ENCODE measurements at places on chromosomes 6 and 20. TPM values are rescaled to one million over a fixed set of nuclear protein-coding genes. Genes with fewer than 3 reads are reported as not detected.

DNA sequence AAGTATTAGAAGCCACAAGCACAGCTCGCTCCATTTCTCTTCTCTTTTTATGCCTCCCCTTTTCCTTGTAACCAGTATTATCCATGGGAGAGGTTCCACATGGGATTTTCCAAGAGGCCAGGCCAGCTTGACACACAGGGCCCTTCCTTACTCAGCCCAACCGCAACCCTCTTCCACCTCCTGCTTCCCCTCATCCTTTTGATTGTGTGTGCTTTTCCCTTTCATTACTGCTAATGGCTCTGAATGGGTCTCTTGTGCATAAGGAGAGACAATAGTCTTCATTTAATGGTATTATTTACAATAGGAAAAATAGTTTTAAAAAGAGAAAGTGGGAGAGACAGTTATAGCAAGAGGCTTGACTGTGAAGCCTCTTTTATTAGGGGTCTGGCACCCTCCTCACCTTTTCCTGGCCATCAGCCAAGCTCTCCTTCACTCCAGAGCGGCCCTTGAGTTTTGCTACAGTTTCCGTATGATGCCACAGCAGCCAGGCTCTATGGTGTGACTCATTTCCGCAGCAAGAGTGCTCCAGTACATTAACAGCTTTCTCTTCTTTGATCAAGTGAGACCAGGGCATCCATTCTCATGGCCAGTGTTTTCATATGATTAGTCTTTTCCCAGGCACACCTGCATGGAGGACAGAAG lies 579.5 kb downstream of the TFAP2B start:
- no peak for DNase-seq
- no peaks in the 10 kb centered on the region for H3K36me3 ChIP-seq

- no peaks in the 10 kb centered on the region for H3K27me3 ChIP-seq
- H3K27ac ChIP-seq: no peak overlapping the region
- no peak for DNase-seq
- no peaks in the 10 kb centered on the region for H3K4me1 ChIP-seq
- H3K4me3 ChIP-seq: no peak overlapping the region
These were observed 21.9 kb downstream of the SIRPD start for GRCh38 chr20:1535420-1536175.

GRCh38 chr6:143647732-143648131 lies 30.0 kb upstream of the PHACTR2 start:
- no peak for DNase-seq
- H3K27me3 ChIP-seq: no peaks in the 10 kb centered on the region
- H3K36me3 ChIP-seq: no peaks in the 10 kb centered on the region
- H3K4me3 ChIP-seq: no peak overlapping the region
- no peak overlapping the region for H3K27ac ChIP-seq
- H3K4me1 ChIP-seq: peaks cover 2% of the 10 kb centered on the region

- H3K4me3 ChIP-seq: no peak overlapping the region
- no peak overlapping the region for H3K27ac ChIP-seq
- H3K36me3 ChIP-seq: no peaks in the 10 kb centered on the region
- H3K4me1 ChIP-seq: no peaks in the 10 kb centered on the region
- no peak for DNase-seq
These were observed 1004.9 kb upstream of the ADGRB3 start for GRCh38 chr6:67630146-67630545.

DNA sequence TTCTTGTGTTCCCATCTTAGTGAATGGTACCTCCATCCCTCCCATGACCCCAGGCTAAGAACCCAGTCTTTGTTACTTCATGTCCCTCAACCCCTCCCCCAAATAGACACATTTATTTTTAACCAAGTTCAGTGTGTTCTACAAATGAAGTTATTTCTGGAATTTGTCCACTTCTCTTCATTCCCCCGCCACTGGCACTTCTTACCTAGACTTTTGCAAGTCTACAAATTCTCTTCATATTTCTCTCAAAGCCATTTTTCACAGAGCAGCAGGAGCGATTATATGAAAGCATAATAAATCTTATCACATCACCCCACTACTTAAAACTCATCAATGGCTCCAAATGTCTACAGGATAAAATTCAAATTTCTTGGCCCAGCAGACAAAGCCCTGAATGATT lies 131.4 kb downstream of the BTBD9 start:
- no peaks in the 10 kb centered on the region for H3K36me3 ChIP-seq
- no peak for DNase-seq
- H3K4me1 ChIP-seq: peaks cover 13% of the 10 kb centered on the region
- no peaks in the 10 kb centered on the region for H3K27me3 ChIP-seq

DNA sequence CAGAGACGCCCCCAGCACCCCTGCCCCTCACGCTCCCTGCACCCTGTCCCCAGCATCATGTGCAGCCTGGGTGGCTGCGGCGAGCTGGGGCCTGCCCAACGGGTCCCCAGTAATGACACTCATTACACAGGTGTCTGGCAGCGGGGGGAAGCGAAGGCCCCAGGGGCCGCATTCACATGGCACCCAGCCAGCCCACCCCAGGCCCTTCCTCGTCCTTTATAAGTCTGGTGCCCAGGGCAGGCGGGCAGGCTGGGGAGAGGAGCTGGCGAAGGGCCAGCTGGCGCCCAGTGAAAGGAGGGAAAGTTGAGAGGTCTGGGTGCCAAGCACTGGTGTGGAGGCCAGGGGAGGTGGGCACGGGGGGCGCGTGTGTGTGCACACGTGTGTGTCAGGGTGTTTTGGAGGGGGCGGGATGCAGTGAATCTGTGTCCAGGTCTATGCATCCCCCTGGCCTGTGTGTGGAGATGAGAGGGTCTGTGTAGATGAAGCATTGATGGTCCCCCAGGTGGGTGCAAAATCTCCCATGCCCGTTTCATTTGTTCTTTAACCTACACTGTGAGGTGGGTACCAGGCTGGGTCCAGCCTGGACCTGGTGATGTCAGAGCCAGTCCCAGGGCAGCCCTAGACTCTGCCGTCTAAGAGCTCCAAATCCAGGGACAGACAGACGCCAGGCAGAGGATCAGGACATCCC lies 105.3 kb downstream of the CEBPB start:
- H3K4me1 ChIP-seq: peaks cover 34% of the 10 kb centered on the region
- H3K36me3 ChIP-seq: no peaks in the 10 kb centered on the region
- no peak for DNase-seq
- no peaks in the 10 kb centered on the region for H3K27me3 ChIP-seq

- DNase-seq: no peak
- H3K36me3 ChIP-seq: no peaks in the 10 kb centered on the region
- H3K4me1 ChIP-seq: no peaks in the 10 kb centered on the region
- H3K27ac ChIP-seq: no peak overlapping the region
- no peak overlapping the region for H3K4me3 ChIP-seq
These were observed 476.9 kb downstream of the KHDRBS2 start for GRCh38 chr6:61809004-61809595.

NAPB gene
- 6.3 TPM for total RNA-seq

TINAG gene
- total RNA-seq: not detected

Measured in heart right ventricle (tissue), 16 donors.